Stimulated activated CD4-positive, alpha-beta T cell treated with anti-CD3 and anti-CD28 coated beads, Interleukin-4, amount 100 ng/mL, for 4 hours (primary cell): ENCODE measurements at places on chromosomes 11 and 22.

- DNase-seq = no peak
These were observed 3.8 kb downstream of the CEP57 start for GRCh38 chr11:95794086-95794485.

DNA sequence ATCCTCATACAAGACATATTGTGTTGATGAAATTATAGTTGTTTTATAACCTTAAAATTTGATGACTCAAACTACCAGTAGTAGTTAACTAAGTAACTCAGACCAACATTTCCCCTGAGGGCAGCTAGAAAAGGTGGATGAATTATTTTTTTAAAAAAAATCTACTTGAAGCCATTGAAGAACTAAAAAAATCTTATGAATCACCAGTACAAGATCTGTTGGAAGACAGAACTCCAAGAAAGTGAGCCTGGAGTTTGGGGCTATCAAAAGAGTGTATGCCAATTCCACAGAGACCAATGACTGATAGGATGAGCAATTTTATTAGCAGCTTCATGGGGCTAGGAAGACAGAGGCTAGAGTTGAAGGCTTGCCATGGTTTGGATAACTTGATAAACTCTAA lies 72.4 kb downstream of the CYP2R1 start:
- DNase-seq = no peak

DNA sequence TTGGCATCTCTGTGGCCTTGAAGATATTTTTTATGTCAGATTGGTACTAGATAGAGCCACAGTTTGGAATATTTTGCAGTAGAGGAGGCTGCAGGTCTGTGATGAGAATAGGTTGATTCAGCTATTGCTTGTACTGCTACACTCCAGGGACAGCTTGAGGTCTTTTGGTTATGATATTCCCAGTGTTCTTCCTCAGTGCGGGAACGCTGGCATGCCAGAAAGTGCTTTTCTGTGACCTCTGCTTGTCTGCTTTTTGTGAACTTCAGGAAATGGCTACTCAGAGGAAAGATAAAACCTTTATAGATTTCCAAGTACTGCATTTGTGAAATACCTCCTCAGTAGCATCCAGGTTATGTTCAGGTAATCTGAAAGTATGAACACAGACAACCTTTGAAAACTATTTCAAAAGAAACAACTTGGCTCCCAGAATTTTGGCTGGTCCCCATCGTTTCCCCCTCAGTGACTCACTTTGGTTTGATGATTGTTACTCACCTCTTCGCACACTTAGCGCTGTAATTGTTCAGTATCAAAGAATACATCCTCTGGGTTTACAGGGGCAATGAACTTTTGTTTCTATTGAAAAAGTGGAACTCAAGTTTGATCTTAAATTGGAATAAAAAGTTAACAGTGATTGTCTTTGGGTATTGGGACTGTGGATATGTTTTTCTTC lies 191.4 kb downstream of the HIPK3 start:
- DNase-seq = no peak

- DNase-seq = no peak
These were observed 12.2 kb downstream of the MRGPRD start for GRCh38 chr11:68968306-68969250.

DNA sequence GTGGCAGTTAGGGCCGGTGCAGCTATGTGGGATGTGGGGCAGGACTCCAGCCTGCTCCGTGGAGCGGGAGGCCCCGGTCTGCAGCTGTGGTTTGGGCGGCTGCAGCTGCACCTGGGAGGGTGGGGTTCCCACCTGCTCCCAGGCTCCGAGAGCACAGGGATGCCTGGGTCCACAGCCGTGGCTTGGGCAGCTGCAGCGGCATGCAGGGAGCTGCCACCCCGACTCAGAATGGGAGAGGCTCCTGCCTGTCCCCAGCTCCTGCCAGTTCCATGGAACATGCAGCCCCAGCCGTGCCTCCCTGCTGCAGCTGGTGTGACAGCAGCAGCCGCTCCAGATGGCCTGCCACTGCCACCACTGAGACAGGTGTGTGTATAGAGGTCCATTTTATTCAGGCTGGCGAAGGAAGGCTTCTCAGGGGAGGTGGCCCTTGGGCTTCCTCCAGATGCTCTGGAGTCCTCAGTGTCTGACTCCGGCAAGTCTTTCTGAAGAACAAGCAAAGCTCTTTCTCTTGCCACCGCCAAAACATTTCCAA lies 21.8 kb upstream of the UPK3A start:
- DNase-seq = no peak

DNA sequence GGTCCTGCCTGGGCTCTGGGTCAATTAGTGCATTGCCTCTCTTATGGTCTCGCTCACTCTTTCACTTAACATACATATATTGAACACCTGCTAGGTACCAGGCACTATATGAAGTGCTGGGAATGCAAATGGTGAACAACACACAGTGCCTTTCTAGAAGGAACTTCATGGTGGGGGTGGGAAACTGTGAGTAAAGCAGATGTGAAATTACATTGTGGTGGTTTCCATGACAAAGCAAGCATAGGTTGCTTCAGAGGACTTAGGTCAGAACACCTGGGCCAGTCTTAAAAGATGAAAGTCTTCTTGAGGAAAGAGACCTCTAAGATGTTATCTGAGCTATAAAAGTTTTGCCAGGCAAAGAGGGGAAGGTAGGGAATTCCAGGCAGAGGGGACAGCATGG lies 231.3 kb downstream of the BUD13 start:
- no peak for DNase-seq

- DNase-seq = no peak
These were observed 55.5 kb downstream of the ABTB2 start for GRCh38 chr11:34302046-34302921.

GRCh38 chr22:44731357-44731970 lies 20.9 kb upstream of the ARHGAP8 start:
- no peak for DNase-seq

- DNase-seq = no peak
These were observed 6.8 kb upstream of the CAT start for GRCh38 chr11:34431979-34432378.

DNA sequence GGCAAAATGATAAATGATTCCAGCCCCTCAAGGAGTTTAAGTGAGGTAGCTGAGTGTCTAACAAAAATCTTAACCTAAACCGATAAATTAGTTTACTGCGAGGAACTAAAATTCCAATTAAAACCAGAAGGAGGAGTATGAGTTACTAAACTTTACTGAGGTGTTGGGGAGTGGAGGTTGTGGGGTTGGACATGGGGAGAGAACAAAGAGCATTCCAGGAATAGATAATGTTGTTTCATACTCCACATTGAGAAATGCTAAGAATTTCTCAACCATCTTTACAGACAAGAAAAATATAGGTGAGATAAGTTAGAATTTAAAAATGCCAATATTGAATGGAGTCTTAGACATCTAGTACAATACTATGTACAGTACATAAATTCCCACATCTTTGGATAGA lies 488.6 kb downstream of the METTL15 start:
- DNase-seq = no peak

DNA sequence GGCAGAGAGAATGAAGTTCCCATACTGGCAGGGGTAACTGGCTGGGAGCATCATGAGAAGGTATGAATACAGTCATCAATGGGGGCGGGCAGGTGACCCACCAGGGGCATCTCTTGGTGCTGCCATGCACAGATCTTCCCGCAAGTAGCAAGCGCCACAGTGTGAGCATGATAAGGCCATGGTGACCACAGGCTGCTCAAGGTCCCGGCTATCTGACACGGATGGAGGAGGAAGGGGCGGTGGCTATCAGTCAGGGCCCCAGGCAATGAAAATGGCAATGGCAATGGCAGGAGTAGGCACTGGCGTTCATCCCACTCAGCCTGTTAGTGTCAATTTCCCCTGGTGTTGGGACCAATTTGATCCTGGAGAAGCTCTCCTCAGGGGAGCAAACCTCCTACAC lies 21.6 kb downstream of the ASCL2 start:
- DNase-seq = no peak

GRCh38 chr11:7436657-7437056 lies 48.6 kb upstream of the OLFML1 start:
- no peak for DNase-seq

DNA sequence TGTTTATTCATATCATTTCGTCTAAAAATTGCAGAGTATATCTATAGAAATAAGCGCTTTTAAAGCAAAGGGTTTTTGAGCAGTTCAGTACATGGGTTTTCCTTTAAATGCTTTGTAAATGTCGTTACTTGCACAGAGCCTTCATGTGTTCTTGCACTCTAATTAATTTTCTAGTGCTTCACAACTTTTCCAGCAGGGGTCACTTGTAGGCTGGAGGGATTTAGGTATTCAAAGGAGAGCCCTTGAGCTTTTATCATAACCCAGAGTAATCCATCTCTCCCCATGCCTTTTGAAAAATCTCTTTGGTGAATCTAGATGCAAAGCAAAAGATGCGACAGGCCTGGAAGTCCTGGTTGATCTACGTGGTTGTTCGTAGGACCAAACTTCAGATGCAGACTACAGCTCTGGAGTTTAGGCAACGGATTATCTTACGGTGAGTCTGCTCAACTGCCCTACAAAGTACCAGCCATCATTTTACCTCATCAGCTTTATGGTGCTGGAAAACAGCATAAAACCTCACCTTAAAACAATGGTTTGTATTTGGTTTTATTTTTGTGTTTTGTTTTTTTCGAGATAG lies 60.4 kb downstream of the SFI1 start:
- no peak for DNase-seq

DNA sequence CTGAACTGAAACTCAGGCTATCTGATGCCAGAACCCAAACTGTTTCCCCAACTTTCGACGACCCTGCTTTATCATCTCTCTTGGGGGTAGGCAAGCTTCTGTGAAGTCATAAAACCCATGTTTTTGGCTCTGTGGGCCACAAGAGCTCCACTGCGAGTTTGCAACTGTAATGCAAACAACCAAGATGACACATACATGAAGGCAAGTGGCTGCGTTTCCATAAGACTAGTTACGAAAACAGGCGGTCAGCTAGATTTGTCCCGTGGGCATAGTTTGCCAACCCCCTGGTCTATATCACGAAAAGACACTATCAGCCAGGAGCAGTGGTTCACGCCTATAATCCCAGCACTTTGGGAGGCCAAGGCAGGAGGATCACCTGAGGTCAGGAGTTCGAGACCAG lies 37.5 kb downstream of the TPST2 start:
- no peak for DNase-seq

DNA sequence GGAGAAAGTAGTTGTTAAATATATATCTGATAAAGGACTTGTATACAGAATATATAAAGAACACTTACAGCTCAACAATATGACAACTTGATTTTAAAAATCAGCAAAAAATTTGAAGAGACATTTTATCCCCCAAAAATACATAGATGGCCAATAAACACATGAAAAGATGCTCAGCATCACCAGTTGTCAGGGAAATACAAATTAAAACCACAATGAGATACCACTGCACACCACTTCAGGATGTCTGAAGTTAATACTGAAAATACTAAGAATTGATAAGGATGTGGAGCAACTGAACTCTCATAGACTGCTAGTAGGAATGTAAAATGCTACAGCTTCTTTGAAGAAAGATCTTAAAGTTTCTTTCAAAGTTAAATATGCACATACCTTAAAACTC lies 49.2 kb downstream of the KREMEN1 start:
- DNase-seq = no peak

DNA sequence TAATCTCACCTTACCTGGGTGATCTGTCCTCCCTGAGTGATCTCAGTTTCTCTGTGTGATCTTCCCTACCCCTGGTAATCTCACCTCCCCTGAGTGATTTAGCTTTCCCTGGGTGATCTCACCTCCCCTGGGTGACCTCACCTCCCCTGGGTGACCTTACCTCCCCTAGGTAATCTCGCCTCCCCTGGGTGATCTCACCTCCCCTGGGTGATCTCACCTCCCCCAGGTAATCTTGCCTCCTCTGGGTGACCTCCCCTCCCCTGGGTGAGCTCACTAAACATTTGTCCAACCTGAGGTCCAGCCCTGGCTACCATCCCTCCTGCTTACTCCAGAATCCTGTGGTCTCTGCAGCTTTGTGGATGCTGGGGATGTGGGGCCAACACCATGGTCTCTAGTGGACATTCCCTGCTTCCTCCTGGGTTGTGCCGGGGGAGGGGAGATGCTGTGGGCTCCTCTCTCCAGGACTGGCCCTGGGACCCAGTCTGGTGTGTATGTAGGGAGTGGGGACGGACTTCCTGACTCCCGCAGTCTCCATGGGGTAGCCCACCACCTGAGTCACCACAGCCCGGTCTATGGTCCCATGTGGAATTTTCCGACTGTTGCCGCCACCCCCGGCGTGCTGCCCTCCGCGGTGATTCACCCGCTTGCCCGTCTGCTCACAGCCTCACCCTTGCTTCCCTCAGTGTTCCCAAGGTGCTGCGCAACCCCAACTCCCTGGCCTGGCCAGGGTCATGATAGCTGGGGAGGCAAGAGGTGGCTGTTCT lies 9.9 kb downstream of the LSP1 start:
- DNase-seq = no peak

- no peak for DNase-seq
These were observed 551 bp downstream of the DBX1 start for GRCh38 chr11:20159466-20160381.

GRCh38 chr11:17790453-17790852 lies 55.9 kb downstream of the KCNC1 start:
- DNase-seq = no peak

GRCh38 chr22:24430431-24431308 lies 3.3 kb downstream of the ADORA2A start:
- DNase-seq = no peak

GRCh38 chr11:35617687-35618496 lies at the start of gene FJX1:
Gene FJX1, plus strand, starts transcription at chr11:35618460. Its CDS starts 177 bp downstream, at chr11:35618637.
- peak; percentile 50 for DNase-seq

DNA sequence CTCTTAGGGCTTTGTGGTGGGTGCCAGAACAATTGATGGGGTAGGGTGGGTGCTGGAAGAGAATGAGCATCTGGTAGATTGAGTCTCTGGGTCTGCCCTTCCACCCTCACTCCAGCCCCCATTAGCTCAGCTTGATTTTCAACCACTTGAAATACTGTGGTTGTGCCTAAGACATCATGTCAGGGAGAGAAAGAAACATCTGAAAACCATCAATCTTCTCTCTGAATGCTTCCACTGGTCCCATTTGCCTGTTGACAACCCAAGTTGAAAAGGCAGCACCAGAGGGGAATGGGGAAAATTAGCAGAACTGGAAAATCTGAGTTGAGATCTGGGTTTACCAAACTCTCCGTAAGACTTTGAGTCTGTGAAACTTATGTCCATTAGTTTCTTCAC lies 26.1 kb downstream of the CD44 start:
- DNase-seq = no peak

DNA sequence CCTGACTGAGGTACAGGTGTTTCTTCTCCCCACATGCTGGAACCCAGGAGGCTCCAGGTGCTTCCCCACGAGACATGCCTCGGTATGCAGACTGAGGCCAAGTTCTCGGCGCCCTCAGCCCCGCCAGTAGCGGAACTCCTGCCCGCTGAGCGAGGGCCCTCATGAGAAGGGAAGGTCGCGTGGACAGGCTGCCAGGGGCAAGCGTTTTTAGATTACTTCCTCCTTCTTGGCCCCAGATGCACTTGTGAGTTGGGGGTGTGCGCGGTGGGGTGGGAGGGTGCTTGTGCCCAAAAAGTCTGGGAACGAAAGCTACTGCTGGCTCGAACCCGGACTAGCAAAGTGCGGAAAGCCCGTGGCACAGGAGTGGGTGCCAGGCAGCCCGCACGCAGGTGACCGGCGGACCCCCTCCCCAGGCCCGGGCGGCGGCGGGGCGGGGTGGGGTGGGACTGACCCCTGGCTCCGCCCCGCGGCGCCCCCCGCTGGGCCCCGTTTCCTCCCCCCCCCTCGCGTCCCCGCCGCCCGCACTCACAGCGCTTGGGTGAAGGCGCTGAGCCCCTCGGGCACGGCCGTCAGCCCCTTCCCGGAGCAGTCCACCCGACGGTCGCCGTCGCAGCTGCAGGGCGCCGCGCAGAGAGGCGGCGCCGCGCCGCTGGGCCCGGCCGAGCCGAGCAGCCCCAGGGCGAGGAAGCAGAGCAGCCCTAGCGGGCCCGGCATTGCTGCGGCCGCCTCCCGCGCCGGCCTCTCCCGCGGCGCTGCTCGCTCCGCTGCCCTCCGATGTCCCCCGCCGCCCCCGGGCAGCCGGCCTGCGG lies 797 bp downstream of the LGR4 start:
- peak; percentile 8 for DNase-seq
